ENCODE measurements at places on chromosomes 5 and 9. TPM values are rescaled to one million over a fixed set of nuclear protein-coding genes. Genes with fewer than 3 reads are reported as not detected.

CFAP157 gene
- under 0.01 TPM for total RNA-seq

CMYA5 gene
- total RNA-seq: 1.7 TPM

FAM153A gene
- total RNA-seq: not detected

IL5 gene
- not detected for total RNA-seq

HTR1A gene
- total RNA-seq: not detected

ABITRAM gene
- 6.8 TPM for total RNA-seq

GRCh38 chr9:108617676-108618075, 238.1 kb downstream of the ACTL7B start:
- no peak for DNase-seq

DNA sequence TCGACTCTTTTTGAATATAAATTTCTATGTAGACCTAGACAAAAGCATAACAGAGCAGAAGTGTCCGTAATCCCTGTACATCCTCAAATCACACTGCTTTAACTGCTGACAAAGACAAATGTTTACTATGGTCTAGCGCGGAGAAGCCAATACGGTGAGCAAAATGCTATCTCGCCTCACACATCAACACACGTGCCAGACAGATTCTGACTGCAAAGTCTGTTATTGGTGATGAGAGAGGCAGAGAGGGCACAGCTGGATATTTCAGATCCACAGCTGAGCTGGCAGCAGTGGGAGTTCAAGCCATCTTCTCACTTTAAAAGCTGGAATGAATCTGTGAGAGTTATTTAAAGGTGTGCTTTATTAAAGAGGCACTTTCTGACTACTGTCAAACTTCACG, 124.3 kb downstream of the ARL15 start:
- no peak for DNase-seq

GRCh38 chr5:91257301-91257700, 125.8 kb downstream of the ARRDC3 start:
- no peak for DNase-seq

MARCHF11 gene
- not detected for total RNA-seq

DNA sequence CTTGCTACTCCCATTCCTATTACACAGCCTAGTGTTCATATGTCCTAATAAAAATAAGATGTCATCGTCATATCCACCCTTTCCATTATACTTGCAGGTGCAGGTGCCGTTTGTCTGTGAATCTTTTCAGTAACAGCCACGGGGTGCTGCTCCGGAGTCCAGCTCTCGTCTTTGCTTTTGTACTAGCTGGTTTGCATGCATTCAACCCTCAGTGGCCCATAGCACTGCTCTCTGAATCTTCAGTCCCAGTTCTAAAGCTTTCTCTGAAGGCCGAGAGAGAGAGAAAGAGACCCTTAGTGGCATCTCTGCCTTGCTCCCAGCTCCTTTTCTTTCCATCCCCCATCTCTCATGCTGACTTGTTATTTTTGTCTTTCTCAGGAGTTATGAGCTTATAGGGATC, 468.5 kb downstream of the TMEM232 start:
- no peak for DNase-seq

DNA sequence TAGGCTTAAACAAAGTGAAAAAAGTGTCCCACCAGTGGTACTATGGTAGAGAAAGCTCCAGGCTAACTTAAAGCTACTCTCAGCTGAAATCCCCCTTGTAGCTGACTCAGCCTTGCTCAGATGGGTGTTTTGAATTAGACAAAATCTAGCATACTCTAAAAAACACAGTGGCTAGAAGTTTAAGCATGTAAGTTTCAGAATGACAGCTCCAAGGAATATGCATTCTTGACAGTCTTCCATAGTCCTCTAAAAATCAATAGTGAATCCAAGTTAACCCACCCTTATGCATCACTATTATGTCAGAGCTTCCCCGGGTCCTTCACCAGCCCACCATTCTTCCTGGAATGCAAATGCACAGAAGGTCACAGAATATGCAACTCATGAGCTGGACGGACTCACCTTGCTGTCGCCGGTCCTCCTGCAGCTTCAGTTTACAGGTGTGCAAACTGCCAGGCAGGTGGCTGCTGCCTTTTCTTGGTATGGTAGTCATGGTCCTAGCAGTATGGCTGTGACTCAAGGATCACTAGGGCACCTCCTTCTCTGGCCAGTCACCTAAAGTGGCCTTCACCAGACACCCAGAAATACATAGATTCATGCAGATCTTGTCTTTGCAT, 668 bp downstream of the RANBP3L start:
- no peak for DNase-seq

DNA sequence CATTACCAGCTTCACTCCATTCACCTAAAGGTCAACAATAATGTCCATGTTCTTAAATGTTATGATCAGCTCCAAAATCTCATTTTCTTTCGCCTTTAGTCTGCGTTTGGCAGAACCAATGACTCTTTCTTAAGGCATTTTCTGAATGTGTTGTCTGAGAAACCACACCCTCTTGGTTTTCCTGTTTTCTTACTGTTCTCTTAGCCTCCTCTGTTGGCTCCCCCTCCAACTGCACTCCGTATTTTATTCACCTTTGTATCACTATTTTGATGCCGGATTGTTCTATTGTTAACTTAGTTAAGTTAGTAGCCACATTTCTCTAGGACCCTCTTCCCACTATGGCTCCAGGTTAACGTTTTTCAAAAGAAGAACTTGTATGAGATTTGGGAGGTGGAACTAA, 185.6 kb downstream of the DMAC1 start:
- DNase-seq: no peak

GRCh38 chr9:33158843-33159776, 8.0 kb downstream of the B4GALT1 start:
- DNase-seq: peak; percentile 87

RABL6 gene
- total RNA-seq: 72.1 TPM

DNA sequence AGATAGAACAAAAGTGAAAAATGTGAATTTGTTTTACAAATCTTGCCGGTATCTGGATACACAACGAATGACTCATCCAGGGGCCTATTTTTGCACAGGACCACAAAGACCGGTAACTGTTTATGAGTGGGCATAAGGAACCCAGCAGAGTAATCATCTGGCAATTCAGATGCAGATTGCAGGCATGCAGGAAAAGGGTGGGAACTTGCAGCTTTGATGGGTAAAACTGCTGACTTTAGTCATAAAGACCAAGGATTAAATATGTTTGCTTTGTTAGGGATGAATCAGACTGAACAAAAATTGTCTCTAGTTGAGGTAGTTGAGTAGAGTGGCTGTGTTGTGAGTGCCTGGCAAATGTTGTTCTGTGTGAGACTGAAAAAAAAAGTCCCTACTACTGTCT, 309.6 kb upstream of the CCNH start:
- no peak for DNase-seq

DNA sequence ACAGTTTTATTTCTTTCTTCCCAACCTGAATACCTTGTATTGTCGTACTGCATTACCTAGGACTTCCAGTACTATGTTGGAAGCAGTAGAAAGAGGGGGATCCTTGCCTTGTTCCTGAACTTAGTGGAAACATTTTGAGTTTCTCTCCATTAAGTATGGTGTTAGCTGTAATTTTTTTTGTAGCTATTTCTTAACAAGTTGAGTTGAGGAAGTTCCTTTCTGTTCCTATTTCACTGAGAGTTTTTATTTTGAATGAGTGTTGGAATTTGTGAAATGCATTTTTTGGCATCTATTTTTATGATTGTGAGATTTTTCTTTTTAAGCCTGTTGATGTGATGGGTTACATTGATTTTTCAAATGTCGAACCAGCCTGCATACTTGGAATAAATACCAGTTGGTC, 49.0 kb downstream of the FSD1L start:
- DNase-seq: no peak

DNA sequence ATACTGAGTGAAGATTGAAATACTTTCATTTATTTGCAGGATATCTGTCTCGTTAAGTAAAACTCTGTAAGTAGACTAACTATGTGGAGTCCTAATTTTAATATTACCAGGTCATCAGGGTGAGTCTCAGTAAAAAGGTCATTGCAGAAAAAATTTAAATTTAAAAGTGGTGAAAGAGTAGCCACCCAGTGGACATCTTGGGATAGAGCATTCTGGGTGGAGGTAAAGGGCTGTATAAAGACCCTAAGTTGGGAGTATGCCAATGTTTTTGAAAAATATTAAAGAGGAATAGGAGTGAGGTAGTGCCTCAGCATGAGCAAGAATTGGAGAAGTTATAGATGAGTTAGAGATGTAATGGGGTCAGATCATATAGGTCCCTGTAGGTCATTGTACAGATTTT, 145.5 kb downstream of the HMHB1 start:
- no peak for DNase-seq

SPINK6 gene
- not detected for total RNA-seq

DNA sequence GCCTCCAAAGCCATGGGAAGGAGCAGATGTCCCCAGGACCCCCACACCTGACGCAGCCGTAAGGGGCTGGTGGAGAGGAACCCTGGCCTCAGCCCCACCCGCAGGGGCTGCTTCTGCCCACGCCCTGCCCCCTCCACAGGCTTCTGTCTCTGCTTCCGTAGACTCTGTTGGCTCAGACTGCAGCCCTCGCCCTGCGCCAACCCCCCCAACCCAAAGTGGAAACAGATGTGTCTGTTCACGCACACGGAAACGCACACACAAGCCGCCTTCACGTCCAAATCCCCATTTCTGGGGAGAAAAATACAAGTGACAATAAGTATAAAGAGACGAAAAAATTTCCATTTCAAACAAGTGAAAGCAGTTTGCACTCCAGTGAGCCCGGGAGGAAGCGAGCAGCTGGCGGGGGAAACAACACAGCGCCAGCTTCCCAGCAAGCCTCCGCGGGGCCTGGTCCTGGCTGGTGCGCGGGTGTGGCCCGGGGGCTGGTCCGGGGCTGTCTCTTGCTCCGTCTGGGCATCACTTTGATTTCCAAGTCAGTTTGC, 32.6 kb upstream of the RXRA start:
- peak; percentile 11 for DNase-seq

DNA sequence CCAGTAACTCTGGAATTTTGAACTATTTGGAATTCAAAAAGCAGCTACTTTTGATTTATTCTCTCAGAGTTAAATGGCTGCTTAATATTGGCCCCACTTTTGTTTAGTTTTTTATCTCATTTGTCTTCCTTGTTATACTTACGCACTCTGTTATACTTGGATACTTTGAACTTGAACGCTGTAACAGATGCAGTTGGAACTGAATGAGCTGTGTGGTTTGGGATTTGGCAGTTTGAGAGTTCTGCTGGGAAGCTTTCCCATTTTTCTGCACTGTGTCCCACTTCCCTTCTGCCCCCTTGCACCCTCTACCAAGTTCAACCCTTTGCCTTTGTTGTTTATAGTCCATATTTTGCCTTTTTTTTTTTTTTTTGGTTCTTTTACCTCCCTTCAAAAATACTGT, 3.8 kb downstream of the RHOBTB3 start:
- DNase-seq: no peak

- peak; percentile 3 for DNase-seq
Observed at GRCh38 chr5:7813576-7813975, 37.4 kb downstream of the CFAP90 start.

PRRX2 gene
- total RNA-seq: under 0.01 TPM

DNA sequence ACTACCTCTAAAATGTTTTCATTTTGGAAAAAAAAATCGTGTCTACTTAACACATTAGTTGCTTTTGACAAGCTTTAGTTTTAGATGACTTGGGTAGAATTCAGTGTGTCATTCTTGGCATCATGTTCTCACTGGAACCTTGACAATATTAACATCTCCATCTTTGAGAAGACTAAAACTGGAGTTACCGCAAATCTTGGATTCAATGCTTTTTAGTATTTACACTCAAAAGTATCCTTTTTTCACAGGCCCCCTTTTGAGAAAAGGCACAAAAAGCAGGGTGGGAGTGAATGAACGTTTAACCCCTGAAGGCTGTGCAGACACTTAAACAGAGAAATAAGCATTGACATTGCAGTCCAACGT, 549.1 kb downstream of the CSNK1G3 start:
- no peak for DNase-seq

NEUROG1 gene
- total RNA-seq: not detected

DNA sequence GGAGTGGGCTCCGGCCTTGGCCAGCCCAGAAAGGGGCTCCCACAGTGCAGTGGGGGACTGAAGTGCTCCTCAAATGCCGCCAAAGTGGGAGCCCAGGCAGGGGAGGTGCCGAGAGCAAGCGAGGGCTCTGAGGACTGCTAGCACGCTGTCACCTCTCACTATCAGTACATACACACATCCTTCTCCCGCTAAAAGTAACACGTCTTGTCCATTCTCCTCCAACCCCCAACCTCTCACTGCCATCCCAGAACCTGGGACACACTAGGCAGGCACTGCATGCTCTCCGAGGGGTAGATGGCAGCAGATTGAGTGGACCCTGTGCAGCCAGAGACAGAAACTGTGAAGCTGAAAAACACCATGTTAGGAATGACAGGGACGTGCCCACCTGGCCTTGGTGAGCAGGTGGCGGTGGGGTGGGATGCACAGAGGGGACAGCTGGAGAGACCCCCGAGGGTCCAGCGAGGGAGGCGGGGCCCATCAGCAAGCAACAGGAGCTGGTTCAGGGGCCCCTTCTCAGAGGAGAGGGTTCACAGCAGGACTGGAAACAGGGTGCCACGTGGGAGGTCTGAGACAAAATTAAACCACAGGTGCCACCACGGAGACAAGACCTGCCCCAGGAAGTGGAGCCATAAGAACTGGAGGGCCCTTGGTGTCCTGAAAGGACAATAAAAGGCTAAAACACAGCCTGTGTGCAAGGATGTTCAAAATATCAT, 16.9 kb downstream of the SEMA4D start:
- DNase-seq: no peak

DNA sequence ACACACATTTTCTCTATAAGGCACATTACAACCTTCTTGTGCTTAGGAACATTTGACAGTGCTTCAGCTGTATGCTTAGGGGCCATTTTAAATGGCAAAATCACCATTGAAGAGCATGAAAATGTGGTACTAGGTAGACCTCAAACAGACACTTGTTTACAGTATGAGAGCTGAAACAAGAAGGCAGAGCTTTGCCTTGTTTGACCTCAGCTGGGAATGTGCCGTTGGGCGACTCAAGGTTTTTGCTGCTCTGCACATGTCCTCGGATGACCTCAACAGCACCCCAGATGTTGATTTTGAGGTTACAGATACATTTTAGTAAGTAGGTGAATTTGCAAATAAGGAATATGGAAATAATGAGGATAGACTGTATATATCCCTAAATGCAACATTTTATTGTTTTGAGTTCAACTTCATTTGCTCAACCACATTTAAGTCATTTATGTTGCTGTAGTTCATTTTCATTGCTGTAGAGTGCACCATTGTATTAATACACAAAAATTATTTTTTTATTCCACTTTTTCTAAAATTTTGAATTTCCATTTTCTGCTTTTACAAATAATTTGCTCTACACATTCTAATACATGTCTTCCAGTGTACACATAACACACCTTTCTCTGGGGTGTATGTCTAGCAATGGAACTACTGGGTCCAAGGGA, 206.8 kb downstream of the NR3C1 start:
- DNase-seq: no peak

PIP5KL1 gene
- 2.6 TPM for total RNA-seq
